ENCODE measurements at places on chromosomes 2 and 18.

DNA sequence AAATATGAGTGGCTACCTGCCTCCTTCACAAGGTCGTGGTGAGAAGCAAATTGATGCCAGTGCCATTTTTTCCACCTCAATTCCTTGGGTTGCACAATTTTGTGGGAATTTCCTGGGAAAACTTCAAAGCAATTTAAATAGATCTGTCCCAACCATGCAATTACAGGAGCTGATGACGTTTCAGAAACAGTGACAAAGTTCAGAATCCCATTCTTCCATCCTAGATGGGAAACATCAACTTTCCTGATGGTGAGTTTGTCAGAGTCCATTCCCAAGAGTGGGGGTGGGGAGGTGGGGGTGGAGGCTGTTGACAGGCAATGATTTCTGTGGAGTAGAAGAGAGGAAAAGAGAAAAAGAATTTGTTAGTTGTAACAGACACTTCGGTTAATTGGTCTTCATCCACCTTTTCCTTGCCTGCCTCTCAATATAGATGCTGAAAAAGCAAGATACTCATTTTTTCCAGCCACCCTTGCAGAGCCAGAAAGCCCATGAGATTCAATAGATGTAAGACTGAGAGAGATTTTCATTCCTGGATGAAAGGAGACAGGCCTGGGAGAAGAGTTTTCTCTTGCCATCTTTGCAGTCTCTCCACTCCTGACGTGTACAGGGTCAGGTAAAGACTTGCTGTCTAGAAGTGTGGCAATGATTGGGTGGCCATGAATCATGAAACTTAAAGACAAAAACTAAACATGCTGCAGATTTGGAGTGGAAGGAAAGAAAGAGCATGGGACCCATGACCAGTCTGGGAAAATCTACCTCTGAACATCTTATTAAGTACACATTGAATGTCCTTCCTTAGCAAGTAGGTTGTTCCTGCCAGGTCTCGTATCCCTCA lies 47.3 kb downstream of the SOCS6 start:
- no peak for DNase-seq

GRCh38 chr2:112151701-112152440 lies 13.7 kb downstream of the FBLN7 start:
- DNase-seq: no peak

DNA sequence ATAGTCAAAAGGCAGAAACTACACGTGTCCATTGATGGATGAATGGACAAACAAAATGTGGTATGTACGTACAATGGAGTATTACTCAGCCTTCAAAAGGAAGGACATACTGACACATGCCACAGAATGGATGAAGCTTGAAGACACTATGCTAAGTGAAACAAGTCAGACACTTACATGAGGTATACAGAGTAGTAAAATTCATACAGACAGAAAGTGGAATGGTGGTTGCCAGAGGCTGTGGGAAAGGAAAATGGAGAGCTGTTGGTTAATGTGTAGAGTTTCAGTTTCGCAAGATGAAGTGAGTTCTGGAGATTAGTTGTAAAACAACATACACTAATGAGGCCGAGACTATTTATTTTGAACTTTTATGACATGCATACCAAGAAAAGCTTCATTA lies 67.4 kb upstream of the EPB41L3 start:
- DNase-seq: no peak

- no peak for DNase-seq
Observed at GRCh38 chr2:109448946-109449788, 164.6 kb downstream of the SEPTIN10 start.

- no peak for DNase-seq
Observed at GRCh38 chr18:40653682-40654081, 1301.4 kb upstream of the PIK3C3 start.

DNA sequence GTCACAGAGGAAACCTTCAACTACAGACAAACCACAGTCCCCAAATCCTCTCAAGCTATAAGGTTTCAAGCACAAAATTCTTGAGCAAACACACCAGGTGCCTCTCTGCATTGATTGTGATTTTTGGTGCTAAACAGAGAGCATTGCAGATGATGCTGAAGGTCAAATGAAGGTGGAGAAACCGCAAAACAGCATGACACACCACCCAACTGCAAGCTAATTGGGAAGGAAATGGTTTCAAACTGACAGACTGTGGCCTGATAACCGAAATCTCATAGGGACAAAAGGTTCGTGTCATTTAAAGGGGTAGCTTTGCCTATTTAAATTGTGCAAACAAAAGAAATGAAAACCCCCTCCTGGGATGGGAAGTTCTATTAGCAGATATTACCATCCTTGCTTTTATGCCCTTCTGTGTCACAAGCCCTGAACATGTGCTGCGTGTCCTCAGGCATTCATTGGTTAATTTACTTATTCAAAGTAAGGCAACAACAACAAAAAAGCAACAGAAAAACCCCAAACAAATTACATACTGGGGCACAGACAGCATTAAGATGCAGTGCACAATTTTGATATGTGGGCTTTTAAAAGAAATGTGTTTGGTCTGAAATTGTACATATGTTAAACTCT lies 154.9 kb downstream of the AQP4 start:
- DNase-seq: peak; percentile 26

Data from GM13976 (cell line).